Activated naive CD8-positive, alpha-beta T cell treated with anti-CD3 and anti-CD28 coated beads, Interleukin-2, amount 10 ng/mL, durations not matched to agents 7 days and 5 days (primary cell): ENCODE measurements at places on chromosomes 16 and 17.
A peak's percentile ranks its signal among the peaks of the same experiment; 100 is the strongest.

- no peak overlapping the region for H3K27ac ChIP-seq
- peak; percentile 54 for DNase-seq
- no peaks in the 10 kb centered on the region for H3K27me3 ChIP-seq
- H3K4me1 ChIP-seq: no peaks in the 10 kb centered on the region
- H3K36me3 ChIP-seq: peaks cover 18% of the 10 kb centered on the region
- no peak overlapping the region for H3K4me3 ChIP-seq
Observed at GRCh38 chr17:1055751-1056645, 59.1 kb downstream of the TIMM22 start.

DNA sequence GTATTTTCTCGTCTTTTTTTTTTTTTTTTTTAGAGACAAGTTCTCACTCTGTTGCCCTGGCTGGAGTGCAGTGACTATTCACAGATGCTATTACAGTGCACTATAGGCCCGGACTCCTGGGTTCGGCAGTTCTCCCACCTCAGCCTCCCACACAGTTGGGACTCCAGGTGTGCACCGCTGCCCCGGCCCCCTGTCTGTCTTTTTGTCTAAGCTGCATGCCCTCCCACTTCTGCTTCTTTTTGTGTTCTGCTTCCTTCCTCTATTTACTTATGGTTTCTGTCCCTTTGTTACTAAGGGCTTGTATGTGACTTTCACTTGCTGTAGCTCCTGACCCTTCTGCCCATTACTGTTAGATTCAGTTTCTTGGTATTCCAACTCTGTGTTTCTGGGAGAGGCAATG, 20.5 kb downstream of the SLC7A6 start:
- DNase-seq: no peak
- H3K4me3 ChIP-seq: peak overlapping the region; percentile 83
- H3K36me3 ChIP-seq: peaks cover 38% of the 10 kb centered on the region

- peaks cover 14% of the 10 kb centered on the region for H3K4me1 ChIP-seq
- H3K4me3 ChIP-seq: no peak overlapping the region
- peaks cover 21% of the 10 kb centered on the region for H3K27me3 ChIP-seq
- peak; percentile 45 for DNase-seq
Observed at GRCh38 chr16:68382296-68382718, 66.0 kb downstream of the SMPD3 start.

GRCh38 chr16:82628088-82628423, 1.3 kb downstream of the CDH13 start:
- peaks cover 54% of the 10 kb centered on the region for H3K27me3 ChIP-seq
- H3K27ac ChIP-seq: no peak overlapping the region
- DNase-seq: no peak
- H3K4me1 ChIP-seq: no peaks in the 10 kb centered on the region
- no peaks in the 10 kb centered on the region for H3K36me3 ChIP-seq

DNA sequence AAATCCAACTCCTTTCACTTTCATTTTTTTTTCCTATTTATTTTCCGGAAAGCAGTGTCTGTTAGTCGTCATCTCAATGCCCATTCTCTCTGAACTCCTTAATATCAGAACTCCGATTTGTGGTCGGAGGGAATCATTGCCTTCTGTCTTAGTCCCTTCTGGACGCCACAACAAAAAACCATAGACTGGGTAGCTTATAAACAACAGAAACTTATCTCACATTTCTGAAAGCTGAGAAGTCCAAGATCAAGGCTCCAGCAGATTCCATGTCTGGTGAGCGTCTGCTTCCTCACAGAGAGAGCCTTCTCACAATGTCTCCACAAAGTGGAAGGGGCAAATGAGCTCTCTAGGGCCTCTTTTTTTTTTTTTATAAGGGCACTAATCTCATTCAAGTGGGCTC, 296.6 kb upstream of the CDH11 start:
- no peaks in the 10 kb centered on the region for H3K27me3 ChIP-seq
- H3K36me3 ChIP-seq: no peaks in the 10 kb centered on the region
- no peaks in the 10 kb centered on the region for H3K4me1 ChIP-seq
- no peak overlapping the region for H3K4me3 ChIP-seq
- no peak overlapping the region for H3K27ac ChIP-seq

DNA sequence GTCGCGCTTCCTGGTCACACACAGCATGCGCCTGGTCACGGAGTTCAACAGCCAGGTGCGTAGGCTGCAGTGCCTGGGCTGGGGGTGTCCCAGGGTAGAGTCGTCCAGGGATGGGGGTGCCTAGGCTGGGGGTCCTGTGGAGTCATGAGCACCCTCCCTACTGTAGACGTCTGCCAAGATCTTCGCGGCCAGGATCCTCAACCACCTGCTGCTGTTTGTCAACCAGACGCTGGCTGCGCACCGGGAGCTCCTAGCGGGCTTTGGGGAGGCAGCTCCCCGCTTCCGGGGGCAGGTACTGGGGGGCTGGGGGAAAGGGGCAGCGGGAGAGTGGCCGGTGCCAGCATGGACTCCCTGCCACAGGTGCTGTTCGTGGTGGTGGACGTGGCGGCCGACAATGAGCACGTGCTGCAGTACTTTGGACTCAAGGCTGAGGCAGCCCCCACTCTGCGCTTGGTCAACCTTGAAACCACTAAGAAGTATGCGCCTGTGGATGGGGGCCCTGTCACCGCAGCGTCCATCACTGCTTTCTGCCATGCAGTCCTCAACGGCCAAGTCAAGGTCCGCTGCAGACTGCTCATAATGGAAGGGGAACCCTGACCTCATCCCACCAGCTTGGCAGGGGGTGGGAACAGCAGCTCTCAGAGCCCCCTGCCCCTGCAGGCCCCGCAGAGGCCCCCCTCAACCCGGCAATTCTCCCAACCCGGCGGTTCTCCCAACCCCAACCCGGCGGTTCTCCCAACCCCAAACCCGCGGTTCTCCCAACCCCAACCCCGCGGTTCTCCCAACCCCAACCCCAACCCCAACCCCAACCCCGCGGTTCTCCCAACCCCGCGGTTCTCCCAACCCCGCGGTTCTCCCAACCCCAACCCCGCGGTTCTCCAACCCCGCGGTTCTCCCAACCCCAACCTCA, 2.4 kb downstream of the PDIA2 start:
- H3K27ac ChIP-seq: no peak overlapping the region
- H3K27me3 ChIP-seq: peaks cover 4% of the 10 kb centered on the region
- peaks cover 1% of the 10 kb centered on the region for H3K36me3 ChIP-seq
- no peak overlapping the region for H3K4me3 ChIP-seq
- no peak for DNase-seq

GRCh38 chr17:64938925-64939474, 19.7 kb upstream of the LRRC37A3 start:
- no peak overlapping the region for H3K27ac ChIP-seq
- peaks cover 2% of the 10 kb centered on the region for H3K27me3 ChIP-seq
- DNase-seq: peak; percentile 69
- no peak overlapping the region for H3K4me3 ChIP-seq

- no peaks in the 10 kb centered on the region for H3K27me3 ChIP-seq
- peak; percentile 64 for DNase-seq
- H3K4me1 ChIP-seq: peaks cover 37% of the 10 kb centered on the region
- peaks cover 6% of the 10 kb centered on the region for H3K36me3 ChIP-seq
- H3K27ac ChIP-seq: peak overlapping the region; percentile 89
Observed at GRCh38 chr17:77420804-77421629, 280.2 kb downstream of the SEC14L1 start.

DNA sequence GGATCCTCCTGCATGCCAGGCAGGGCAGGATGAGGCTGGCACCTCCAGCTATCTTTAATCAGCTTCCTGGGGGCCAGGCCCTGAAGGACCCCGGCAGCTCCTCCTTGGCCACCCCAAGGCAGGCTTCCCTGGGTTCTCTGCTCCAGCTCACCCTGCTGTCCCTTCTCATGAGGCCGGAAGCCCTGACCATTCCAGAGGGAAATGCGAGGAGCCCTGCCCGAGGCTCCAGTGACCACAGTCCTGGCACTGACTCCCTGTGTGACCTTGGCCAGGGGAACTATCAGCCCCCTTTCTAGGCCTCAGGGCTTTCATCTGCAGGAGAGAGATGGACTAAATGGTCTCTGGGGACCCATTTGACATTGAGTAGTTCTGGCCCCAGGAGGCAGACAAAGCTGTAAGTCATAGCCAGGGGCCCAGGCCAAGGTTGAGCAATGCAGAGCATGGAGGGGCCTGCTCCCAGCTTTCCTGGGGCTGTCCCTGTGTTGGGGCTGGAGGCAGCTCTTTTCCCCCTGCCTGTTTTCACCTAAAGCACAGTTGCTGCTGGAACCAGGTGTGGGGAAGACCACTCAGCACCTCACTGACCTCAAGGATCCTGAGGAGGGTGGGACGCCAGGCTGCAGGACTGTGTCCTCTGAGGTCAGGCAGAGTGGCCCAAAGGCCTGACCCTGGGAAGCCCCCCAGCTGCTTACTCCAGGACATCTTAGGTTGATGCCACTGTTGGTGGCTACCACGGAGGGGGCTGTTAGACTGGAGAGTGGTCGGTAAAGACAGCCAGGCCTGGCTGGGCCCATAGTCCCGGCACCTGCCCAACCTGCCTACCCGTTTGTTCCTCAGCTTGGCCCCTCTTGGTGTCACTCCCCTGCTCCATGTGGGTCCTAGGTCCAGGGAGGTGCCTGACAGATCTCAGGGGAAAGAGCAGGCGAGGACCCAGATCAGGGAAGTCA, 8.1 kb downstream of the KCNH6 start:
- H3K4me1 ChIP-seq: no peaks in the 10 kb centered on the region
- no peak overlapping the region for H3K4me3 ChIP-seq
- H3K27me3 ChIP-seq: peaks cover 2% of the 10 kb centered on the region
- DNase-seq: no peak

GRCh38 chr17:69245617-69246016, 17.0 kb upstream of the ABCA10 start:
- no peaks in the 10 kb centered on the region for H3K36me3 ChIP-seq
- no peaks in the 10 kb centered on the region for H3K27me3 ChIP-seq
- H3K4me3 ChIP-seq: no peak overlapping the region
- no peaks in the 10 kb centered on the region for H3K4me1 ChIP-seq
- no peak for DNase-seq

- no peaks in the 10 kb centered on the region for H3K4me1 ChIP-seq
- DNase-seq: no peak
- no peaks in the 10 kb centered on the region for H3K36me3 ChIP-seq
- no peak overlapping the region for H3K27ac ChIP-seq
Observed at GRCh38 chr17:17425591-17425990, 51.2 kb upstream of the MED9 start.

DNA sequence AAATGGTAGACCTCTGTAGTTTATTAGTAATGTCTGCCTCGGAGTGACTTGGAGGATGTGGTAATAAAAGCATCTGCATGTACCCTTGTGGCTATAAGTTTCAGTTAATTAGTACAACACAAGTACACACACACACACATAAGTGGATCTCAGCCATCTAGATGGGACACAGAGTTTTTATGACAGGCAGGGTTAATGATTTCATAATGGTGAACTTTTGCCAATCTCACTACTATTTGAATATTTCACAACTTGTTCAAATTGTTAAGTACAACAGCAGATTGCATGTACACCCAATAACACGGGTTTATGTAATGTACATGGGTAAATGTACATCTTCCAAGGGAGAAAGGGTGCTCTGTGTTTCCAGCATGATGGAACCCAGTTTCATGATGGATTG, 511.3 kb upstream of the HSBP1 start:
- DNase-seq: no peak
- H3K4me1 ChIP-seq: no peaks in the 10 kb centered on the region
- H3K27ac ChIP-seq: no peak overlapping the region
- H3K27me3 ChIP-seq: no peaks in the 10 kb centered on the region
- H3K4me3 ChIP-seq: no peak overlapping the region
- H3K36me3 ChIP-seq: no peaks in the 10 kb centered on the region

DNA sequence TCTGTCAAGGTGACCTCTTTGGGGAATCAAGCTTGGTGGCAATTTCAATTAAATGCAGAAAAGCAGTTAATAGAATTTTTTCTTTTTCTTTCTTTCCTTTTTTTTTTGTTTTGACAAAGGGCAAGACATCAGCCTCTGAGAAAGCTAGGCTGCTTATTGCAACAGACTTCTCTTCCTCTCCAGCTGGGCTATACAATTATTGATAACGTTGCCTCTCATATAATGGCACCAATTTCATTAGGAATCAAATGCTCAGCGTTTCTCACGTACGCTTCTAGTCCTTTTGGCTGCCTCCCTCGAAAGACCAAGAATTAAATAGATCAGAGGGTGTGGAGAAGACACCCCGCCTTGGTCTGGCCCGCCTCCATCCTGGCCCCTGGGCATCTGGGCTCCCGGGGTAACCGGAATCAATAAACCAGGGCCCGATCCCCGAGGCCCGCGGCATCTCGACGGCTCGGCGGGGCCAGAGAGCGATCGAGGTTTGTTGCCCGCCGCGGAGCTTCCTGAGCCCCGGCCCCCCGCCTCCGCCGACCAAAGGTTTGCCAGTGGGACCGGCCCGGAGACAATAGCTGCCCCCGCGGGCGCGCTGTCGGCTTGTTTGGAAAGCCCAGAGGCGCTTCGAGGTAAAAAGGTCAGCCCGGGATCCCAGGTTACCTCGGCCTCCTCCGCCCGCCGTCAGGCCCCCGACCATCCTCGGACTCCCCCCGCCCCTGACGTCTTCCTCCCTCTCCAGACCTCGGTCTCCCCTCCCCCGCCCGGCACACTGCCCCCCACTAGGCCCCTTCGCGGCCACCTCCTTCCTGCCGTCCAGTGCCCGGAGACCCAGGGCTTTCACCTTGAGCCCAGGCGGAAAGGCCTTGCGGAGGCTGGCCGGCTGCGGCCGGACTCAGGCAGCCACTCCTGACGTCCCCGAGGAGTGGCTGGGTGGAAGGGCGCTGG, 3.9 kb downstream of the HOXB1 start:
- no peak overlapping the region for H3K27ac ChIP-seq
- no peaks in the 10 kb centered on the region for H3K4me1 ChIP-seq
- peaks cover 54% of the 10 kb centered on the region for H3K27me3 ChIP-seq

DNA sequence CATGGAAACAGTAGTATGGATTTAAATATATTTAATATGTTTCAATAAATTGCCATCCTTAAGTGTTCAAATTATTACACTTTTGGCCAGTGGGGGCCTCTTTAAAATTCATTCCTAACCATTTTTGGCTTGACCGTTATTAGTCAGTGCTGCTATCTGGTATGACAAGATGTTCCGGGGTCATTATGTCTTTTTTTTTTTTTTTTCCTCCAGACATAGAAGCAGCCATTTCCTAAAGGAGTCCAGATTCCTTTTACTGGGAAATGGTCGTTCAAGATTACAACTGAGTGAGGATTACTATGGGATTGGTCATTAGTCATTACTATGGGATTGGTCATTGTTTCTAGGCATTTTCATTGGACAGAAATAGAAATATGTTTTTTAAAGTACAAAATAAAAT, 53.4 kb downstream of the NF1 start:
- peaks cover 6% of the 10 kb centered on the region for H3K36me3 ChIP-seq
- no peak overlapping the region for H3K27ac ChIP-seq
- H3K4me3 ChIP-seq: no peak overlapping the region
- no peaks in the 10 kb centered on the region for H3K27me3 ChIP-seq
- DNase-seq: no peak

GRCh38 chr16:55179852-55180585, 144.0 kb upstream of the IRX6 start:
- no peaks in the 10 kb centered on the region for H3K4me1 ChIP-seq
- no peaks in the 10 kb centered on the region for H3K36me3 ChIP-seq

- H3K27ac ChIP-seq: no peak overlapping the region
- peaks cover 24% of the 10 kb centered on the region for H3K4me1 ChIP-seq
Observed at GRCh38 chr16:84714028-84714427, 14.2 kb downstream of the USP10 start.

GRCh38 chr17:18144855-18145254, 36.3 kb downstream of the MYO15A start:
- peaks cover 2% of the 10 kb centered on the region for H3K27me3 ChIP-seq
- no peak for DNase-seq
- H3K4me1 ChIP-seq: no peaks in the 10 kb centered on the region
- H3K27ac ChIP-seq: no peak overlapping the region
- H3K4me3 ChIP-seq: no peak overlapping the region

GRCh38 chr17:57186226-57187019, 69.9 kb upstream of the MSI2 start:
- H3K4me1 ChIP-seq: no peaks in the 10 kb centered on the region
- peaks cover 4% of the 10 kb centered on the region for H3K27me3 ChIP-seq
- no peak overlapping the region for H3K27ac ChIP-seq
- no peaks in the 10 kb centered on the region for H3K36me3 ChIP-seq

- peaks cover 59% of the 10 kb centered on the region for H3K36me3 ChIP-seq
- no peaks in the 10 kb centered on the region for H3K27me3 ChIP-seq
- H3K27ac ChIP-seq: peak overlapping the region; percentile 94
- H3K4me1 ChIP-seq: peaks cover 49% of the 10 kb centered on the region
Observed at GRCh38 chr16:18788828-18789514, 1.2 kb downstream of the RPS15A start.
